Esophagus squamous epithelium (tissue), 5 donors: ENCODE measurements at places on chromosomes 11 and 22.

DNA sequence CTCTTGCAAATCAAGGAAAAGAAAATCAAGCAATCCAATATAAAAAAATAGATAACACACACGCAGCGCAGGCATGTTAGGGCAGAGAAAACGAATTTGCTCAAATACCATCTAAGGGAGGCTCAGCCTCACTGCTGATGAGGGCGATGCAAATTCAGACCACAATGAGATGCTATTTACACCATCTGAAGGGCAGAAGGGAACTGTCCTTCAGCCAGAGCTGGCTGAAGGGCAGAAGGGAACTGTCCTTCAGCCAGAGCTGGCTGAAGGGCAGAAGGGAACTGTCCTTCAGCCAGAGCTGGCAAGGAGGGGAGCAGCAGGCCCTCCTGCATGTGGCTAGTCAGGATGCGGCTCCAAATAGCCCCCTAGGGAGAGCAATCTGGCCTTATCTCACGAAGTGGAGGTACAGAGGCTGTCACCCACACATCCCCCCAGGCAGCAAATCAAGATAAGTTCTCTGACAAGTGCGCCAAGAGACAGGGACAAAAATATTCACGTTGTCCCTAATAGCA lies 7.6 kb upstream of the SLC39A13 start:
- H3K4me3 ChIP-seq, result peak overlapping the region; percentile 79
- H3K36me3 ChIP-seq, result no peaks in the 10 kb centered on the region
- peaks cover 39% of the 10 kb centered on the region for H3K4me1 ChIP-seq
- no peak for DNase-seq
- H3K27ac ChIP-seq, result peak overlapping the region; percentile 82
- H3K27me3 ChIP-seq, result no peaks in the 10 kb centered on the region

DNA sequence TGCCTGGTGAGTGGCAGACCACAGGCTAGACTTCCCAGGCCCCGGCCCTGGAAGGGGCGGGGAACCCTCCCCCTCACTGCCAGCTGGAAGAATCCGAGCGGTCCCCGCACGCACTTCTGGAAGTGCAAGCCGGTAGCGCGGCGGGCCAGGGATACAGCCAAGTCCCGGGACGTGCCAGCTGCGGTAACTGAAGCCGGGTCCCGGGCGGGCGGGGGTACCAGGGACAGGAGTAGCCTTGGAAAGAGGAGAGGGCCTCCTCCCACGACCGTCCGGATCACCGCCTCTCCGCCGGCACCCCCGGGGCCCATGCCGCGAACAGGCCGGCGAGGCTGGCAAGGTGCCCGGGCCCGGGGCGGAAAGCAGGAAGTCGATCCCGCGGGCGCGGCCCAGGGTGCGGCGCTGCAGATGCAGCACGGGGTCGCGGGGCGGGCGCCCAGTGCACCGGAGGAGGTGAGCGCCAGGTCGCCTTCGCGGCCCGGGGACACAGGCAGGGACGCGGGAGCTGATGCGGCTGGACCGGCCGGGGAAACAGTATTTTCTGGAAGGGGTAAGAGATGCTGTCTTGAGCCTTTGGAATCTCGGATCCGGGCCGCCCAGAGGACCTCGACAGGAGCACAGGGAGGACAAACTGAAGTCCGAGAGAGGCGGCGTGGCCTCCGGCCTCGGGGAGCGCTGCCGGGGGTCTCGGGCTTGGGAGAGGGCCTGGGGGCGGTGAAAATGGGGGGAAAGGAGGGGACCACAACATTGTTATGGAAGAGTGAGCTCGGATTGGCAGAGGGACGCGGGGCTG lies 783 bp upstream of the SLC35C1 start:
- peaks cover 15% of the 10 kb centered on the region for H3K36me3 ChIP-seq
- peak overlapping the region; percentile 90 for H3K4me3 ChIP-seq
- no peaks in the 10 kb centered on the region for H3K27me3 ChIP-seq
- DNase-seq, result no peak
- peak overlapping the region; percentile 98 for H3K27ac ChIP-seq

DNA sequence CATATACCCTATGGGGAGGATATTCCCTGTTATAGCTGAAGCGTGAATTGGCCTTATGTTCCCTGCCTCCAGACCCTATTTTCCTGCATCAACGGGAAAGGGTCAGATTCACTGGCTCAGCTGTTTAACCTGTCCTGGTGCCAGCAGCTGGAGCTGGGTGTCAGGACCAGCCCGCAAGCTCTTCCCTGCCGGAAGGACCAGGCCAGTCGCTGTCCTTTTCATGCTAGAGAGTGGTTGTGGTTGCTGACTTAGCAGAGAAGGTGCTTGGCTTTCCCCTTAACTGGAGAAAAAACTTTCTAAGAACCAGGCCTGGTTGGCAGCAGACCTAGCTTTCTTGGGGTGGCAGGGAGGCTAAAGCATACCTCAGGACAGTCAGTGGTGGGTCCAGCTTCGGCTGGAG lies 5.2 kb upstream of the SREBF2 start:
- H3K27me3 ChIP-seq, result no peaks in the 10 kb centered on the region
- peaks cover 11% of the 10 kb centered on the region for H3K36me3 ChIP-seq
- H3K4me3 ChIP-seq, result no peak overlapping the region
- no peak for DNase-seq
- H3K4me1 ChIP-seq, result peaks cover 18% of the 10 kb centered on the region

GRCh38 chr22:38569181-38569971 lies 607 bp downstream of the DMC1 start:
- H3K27ac ChIP-seq, result peak overlapping the region; percentile 61
- no peaks in the 10 kb centered on the region for H3K4me1 ChIP-seq
- H3K36me3 ChIP-seq, result no peaks in the 10 kb centered on the region
- DNase-seq, result no peak

DNA sequence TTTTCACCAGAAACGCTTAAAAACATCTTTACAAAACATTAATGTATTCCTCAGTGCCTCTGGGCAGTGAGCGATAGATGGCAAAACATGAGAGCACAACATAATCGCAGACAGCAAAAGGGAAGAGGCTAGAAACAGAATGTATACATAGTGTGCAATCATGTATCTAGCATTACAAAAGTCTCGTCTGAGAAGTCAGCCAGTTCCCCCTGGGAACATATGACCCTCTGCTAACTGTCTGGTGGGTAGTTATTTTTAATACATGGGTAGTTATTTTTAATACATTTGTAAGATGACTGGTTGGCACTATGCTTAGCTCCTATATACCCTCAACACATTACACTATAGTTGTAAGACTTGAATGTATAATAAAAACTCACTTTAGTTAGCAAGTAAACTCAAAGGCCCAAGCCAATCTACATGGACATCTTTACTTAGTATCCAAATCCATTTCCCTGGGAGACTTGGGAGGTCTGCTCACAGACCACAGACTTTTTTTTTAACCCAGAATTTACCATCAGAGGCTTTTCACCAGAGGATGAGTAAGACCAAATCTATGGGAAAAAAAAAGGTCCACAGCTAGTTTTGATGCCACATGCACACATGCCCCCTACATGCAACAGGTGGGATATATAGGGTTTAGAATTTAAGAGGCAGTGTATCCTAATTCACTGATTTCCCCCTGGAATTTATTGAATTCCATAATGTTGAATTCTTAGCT lies 71.7 kb downstream of the AMBRA1 start:
- no peaks in the 10 kb centered on the region for H3K27me3 ChIP-seq
- H3K4me1 ChIP-seq, result peaks cover 9% of the 10 kb centered on the region
- no peak for DNase-seq
- H3K4me3 ChIP-seq, result no peak overlapping the region
- H3K36me3 ChIP-seq, result no peaks in the 10 kb centered on the region

DNA sequence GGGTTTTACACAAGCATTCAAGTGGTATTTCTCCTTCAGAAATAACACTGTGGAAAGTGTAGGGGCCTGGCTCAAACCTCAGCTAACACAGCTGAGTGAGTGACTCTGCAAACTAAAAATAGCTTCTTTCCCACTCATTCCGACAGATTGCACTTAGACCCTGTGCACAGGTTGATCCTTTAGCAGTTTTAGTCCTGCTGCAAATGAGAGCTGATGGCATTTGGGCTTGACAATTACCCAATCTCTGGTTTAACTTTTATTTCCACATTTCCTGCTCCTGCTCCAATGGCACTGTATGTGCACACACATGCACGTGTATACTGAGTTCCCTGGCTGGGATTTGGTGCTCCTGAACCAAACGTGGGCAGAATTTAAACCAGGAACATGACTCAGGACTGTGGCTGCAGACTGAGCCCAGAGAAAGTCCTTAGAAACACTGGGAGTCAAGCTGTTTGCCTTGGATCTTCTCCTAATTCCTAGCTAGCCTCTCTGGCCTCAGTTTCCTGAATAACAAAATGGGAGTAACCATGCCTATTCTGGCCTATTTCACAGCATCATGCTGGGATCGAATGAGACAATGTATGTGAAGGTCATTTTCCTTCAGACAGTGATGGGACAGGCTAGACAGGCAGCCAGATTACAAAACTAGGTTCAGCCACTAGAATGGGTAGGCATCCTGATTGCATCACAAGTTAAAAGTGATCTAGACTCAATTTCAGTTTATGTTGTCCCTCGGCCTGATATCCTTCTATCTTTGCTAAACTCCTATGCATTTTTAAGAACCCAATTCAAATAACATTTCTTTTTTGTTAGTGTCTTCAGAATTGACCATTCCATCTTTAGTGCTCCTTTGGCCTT lies 58.2 kb downstream of the SERGEF start:
- DNase-seq, result no peak
- no peak overlapping the region for H3K27ac ChIP-seq
- peaks cover 80% of the 10 kb centered on the region for H3K36me3 ChIP-seq
- no peaks in the 10 kb centered on the region for H3K4me1 ChIP-seq

- no peaks in the 10 kb centered on the region for H3K4me1 ChIP-seq
- no peaks in the 10 kb centered on the region for H3K27me3 ChIP-seq
Observed at GRCh38 chr11:91707652-91708482, 516.8 kb upstream of the FAT3 start.
